ENCODE measurements at places on chromosomes 16 and 17.

DNA sequence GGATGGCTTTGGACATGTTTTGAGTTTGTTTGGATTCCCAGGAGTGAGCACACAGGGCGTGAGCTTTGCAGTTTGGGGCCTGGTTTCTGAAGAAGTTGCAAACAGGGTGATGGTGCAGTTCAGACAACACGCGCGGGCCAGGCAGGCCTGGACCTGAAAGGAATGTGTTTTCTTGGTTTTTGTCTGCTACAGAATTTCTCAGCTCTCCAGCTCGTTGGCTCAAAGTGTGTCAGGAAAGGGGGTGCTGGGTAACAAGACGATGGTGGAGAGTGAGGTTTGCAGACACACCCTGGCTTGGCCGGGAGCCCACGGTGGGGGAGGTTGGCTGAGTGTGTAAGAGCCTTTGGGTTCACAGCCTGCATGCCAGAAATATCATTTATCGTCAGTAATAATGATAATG is 82.3 kb downstream of the CMIP start:
- no peak for DNase-seq

DNA sequence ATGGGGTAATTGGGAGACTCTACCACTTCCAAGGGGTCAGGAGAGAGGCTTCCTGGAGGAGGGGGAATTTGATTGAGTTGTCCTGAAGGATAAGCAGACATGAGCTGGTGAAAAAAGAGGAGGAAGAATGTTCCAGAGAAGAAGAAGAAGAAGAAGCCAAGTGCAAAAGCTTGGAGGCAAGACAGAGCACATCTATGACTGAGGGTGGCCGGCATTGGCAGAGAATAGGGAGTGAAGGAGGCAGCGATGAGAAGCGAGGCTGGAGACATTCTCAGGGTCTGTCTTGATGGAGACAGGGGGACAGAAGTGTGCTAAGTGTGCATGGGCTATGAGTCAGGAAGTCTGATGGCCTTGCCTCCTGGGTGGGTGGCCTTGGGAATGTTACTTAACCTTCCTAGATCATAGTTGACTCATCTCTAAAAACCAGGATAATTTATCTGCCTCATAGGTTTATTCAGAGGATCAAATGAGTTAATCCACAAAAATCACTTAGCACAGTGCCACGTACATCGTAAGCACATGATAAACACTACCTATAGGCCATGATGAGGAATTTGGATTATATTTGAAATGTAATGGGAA is 171.7 kb downstream of the ABCC12 start:
- no peak for DNase-seq

DNA sequence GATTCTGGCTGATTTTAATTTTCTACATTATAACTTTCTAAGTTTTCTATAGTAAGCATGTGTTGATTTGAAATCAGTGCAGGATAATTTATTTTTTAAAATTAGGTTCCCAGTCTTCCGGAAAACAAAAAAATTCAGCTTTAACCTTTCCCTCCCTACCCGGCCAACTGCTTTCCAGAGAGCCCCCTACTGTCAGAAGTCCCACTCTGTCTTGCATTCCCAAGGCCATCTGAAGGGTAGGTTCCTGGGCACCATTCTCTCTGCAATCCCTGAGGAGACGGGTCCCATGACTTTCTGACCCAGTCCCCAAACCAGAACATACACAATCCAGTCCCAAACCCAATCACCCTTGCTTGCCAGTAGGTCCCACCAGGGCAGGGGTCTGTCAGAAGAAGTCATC is 200.3 kb downstream of the CYLD start:
- no peak for DNase-seq

DNA sequence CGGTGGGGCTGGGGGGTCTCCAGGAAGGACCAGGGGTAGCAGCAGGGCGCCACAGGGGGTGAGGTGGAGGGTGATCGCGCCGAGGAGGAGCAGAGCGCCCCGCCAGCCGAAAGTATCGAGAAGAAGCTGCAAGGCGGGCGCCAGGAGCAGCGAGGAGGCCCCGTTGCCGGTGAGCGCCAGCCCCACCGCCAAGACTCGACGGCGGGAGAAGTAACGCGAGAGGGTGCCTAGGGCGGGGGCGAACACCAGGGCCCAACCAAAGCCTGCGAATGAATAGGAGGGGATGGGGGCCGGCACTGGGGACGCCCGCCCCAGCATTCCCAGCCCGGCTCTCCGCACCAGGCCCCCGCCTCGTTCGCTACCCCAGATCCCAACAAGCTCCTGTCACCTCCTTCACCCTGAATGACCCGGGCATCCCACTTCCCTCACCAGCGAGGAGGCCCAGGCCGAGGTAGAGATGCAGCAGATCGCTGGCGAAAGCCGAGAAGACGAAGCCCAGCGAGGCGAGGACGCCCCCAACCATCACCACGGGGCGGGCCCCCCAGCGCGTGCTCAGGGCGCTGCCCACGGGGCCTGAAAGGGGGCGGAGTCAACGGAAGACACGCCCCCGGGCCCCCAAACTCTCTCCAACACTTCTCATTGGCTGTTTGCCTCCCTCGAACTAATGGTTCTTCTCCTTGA is 1.3 kb downstream of the SLC16A11 start:
- no peak for DNase-seq
